ENCODE measurements at places on chromosomes 5 and 9. TPM values are rescaled to one million over a fixed set of nuclear protein-coding genes. Genes with fewer than 3 reads are reported as not detected.

Gene ITGA1
- total RNA-seq = 18.0 TPM

Gene GALNT12
- total RNA-seq = 8.8 TPM

Gene SELENOP
- total RNA-seq = 0.55 TPM

Gene EXOSC3
- 86.0 TPM for total RNA-seq

Gene NEUROG1
- total RNA-seq = not detected

Gene IL31RA
- total RNA-seq = not detected

Gene HTR4
- not detected for total RNA-seq

Gene FOXD4L3
- 0.29 TPM for total RNA-seq

Gene GMCL2
- total RNA-seq = not detected

Gene TPPP
- total RNA-seq = not detected

Gene CER1
- total RNA-seq = not detected

Gene ADAMTS19
- total RNA-seq = not detected

Gene DBH
- total RNA-seq = not detected

Gene BAG1
- total RNA-seq = 96.3 TPM

Gene SIT1
- 220 TPM for total RNA-seq

Gene PCDHB10
- total RNA-seq = not detected

Gene CARTPT
- not detected for total RNA-seq

Gene SLC26A2
- 7.6 TPM for total RNA-seq

Gene PCSK5
- total RNA-seq = 3.7 TPM

Gene LECT2
- not detected for total RNA-seq

Gene BARHL1
- not detected for total RNA-seq

Measured in activated CD8-positive, alpha-beta T cell treated with anti-CD3 and anti-CD28 coated beads, Interleukin-2, amount 10 ng/mL, durations not matched to agents 7 days and 5 days (primary cell).